ENCODE measurements at places on chromosomes 5 and 9.

- no peak for DNase-seq
Observed at GRCh38 chr5:79133121-79133656, 21.6 kb downstream of the BHMT start.

DNA sequence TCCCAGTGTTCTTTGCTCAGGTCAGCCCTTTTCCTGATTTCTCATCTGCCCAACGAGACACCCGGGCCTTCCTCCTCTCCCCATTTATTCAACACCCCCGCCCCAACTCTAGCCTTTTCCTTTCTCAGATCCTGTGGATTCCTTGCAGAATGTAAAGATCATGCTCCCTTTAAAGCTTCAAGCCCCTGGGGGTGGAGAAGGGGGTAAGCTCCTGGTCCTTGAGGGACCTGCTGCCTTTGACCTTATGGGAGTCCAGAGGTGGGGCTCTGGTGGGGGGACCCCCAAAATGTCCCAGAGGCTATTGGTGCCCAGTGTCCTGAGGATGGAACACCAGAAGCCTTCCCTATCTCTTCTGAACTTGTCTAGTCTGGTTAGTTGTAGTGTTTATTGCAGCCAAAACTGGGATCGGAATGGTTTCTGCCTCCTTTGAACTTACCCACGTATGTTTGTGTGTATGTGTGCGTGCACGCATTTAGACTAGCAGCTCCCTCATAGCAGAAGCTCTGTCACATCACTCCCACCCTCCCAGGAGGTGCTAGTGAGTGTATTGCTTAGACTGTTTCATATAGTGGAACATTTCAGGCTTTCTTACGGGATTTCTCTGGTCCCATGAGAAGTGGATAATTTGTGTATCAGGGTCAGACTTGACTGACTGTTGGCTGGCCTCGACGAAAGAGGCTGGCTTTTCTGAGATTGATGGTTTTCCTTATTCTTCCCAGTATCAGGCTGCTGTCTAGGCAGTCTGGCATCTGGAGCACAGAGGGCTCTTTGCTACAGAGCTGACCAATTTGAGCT lies 1.1 kb downstream of the GALNT10 start:
- DNase-seq: no peak

GRCh38 chr5:138661991-138662434 lies 86.8 kb upstream of the HSPA9 start:
- no peak for DNase-seq

- DNase-seq: no peak
Observed at GRCh38 chr9:4277531-4277991, 22.3 kb downstream of the GLIS3 start.

- no peak for DNase-seq
Observed at GRCh38 chr5:174097486-174098185, 52.1 kb downstream of the NSG2 start.

- no peak for DNase-seq
Observed at GRCh38 chr9:70616228-70616990, 202.0 kb upstream of the KLF9 start.

DNA sequence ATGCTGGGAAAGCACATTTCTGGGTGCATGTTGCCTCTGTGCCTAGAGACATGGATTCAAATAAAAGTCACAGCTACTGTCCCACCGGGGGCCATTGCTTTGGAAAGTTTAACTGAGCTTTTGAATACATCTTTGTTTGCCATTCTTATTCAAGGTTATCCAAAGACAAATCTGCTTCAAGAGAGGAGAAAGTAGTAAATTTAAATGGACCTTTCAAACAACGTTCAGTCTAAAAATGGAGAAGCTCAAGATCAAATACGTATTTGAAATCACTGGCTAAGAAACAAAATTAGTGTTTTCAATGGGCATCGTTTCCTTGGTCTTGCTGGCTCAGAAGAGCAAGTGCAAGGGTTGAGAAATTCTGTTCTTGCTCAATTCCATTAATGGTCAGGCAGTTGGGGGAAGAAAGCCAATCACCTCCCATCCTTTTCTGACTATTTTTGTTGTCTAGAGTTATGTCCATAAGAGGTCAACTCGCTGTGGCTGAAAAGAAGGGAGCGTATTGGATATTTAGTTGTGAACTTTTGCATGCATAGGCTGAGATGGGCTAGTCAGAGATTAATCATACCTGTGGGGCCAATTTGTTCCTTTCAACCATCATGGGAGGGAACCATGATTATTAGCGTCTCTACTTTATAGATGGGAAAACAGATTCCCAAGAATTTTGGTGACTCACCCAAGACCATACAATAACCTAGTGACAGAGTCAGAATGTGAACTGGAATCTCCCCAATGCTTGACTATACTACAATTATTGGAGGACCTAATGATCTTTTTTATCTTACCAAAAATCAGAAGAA lies 276.2 kb upstream of the TNC start:
- DNase-seq: no peak

GRCh38 chr9:89234205-89235067 lies 55.8 kb upstream of the SHC3 start:
- no peak for DNase-seq

- no peak for DNase-seq
Observed at GRCh38 chr5:110815916-110816605, 77.3 kb downstream of the SLC25A46 start.

DNA sequence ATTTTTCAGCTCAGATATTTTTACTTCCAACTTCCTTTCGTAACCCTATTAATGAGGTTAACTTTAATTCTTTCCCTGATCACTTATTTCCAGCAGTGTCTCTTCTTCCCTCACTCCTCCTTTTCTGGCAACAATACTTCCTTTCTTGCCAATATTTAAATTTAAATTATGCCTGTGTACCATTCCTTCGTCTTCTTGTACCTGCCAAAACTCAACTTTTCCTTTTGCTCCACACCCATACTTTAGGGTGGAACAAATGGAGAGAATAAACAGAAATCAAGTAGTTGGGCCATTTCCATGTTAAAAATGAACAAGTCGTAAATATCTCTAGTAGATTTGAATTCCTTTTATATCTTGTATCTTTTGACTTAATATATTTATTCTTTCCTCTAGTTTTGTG lies 66.0 kb downstream of the FER start:
- no peak for DNase-seq

DNA sequence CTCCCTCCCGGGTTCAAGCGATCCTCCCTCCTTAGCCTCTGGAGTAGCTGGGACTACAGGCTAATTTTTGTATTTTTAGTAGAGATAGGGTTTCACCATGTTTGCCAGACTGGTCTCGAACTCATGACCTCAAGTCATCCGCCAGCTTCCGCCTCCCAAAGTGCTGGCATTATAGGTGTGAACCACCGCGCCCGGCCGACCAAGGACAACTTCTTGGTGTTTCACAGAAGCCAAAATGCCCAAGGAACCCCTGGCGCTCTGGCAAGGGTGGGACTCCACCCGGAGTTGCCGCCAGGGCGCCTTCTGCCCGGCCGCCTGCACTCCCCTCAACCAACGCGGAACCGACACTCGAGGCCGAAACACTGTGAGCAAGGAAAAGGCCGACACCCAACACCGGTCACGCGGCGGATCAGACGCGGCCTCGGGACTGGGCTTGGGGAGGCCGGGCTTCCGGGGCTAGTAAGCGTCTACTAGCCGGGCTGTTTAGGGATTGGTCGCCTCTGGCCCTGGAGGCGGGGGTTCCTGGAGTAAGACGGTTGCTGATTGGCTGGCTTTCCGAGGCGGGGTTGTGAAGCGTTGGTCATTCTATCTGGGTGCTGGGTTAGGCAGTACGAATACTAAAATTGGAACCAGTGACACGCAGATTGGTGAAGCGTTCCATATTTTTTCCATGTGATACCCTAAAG lies 7.7 kb upstream of the CFAP157 start:
- peak; percentile 88 for DNase-seq

DNA sequence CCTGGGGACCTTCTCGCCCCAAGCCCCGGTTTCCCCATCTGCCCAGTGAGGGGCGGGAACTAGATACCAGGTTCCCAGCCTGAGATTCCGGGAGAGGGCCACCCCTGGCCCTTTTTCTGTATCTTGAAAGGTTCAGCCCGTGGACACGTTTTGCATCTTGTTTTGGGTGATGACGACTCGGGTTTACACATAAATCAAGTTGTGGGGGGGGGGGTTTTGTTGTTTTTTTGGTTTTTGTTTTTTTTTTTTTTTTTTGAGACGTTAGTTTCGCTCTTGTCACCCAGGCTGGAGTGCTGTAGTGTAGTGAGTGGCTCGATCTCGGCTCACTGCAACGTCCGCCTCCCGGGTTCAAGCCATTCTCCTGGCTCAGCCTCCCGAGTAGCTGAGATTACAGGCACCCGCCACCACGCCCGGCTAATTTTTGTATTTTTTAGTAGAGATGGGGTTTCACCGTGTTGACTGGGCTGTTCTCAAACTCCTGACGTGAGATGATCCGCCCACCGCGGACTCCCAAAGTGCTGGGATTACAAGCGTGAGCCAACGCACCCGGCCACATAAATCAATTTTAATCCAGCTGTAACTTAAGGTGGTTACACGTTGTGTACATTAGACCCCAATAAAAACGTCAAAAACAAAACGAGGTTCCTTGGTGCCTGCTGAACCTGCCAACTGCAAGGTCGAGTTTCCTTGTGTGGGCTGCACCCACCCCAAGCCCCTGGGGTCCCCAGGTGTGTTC lies 1.1 kb upstream of the BRD3 start:
- no peak for DNase-seq

DNA sequence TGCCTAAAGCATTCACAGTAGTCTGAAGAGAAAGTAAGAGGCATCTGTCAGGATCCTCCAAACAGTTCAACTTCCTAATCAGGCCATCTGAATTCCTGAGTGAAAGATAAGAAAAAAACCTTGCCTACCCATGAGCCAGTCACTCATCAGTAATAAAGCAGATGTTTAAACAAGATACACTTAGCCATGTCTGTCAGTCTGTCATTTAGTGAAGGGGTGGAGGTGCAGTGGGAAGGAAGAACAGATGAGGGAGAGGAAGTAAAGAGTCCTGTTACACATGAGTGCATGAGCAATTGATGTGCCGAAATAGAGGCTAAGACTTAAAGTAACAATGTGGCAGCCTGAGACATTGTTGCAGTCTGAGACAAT lies 29.9 kb upstream of the DMRTA1 start:
- DNase-seq: no peak

DNA sequence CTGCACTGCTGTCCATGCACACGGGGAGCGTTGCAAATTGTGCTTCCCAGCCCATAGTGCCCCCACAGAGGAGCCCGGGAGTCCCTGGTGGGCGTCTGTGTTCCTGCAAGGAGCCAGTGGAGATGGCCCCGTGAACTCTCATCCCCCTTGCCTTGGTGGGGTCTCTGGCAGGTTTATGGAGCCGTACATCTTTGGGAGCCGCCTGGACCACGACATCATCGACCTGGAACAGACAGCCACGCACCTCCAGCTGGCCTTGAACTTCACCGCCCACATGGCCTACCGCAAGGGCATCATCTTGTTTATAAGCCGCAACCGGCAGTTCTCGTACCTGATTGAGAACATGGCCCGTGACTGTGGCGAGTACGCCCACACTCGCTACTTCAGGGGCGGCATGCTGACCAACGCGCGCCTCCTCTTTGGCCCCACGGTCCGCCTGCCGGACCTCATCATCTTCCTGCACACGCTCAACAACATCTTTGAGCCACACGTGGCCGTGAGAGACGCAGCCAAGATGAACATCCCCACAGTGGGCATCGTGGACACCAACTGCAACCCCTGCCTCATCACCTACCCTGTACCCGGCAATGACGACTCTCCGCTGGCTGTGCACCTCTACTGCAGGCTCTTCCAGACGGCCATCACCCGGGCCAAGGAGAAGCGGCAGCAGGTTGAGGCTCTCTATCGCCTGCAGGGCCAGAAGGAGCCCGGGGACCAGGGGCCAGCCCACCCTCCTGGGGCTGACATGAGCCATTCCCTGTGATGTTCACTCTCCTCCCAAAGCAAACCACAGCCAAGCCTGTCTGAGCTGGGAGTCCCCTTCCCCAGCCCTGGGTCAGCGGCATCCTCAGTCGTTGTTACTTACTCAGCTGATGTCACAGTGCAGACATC lies 3.1 kb downstream of the MRPS2 start:
- no peak for DNase-seq

DNA sequence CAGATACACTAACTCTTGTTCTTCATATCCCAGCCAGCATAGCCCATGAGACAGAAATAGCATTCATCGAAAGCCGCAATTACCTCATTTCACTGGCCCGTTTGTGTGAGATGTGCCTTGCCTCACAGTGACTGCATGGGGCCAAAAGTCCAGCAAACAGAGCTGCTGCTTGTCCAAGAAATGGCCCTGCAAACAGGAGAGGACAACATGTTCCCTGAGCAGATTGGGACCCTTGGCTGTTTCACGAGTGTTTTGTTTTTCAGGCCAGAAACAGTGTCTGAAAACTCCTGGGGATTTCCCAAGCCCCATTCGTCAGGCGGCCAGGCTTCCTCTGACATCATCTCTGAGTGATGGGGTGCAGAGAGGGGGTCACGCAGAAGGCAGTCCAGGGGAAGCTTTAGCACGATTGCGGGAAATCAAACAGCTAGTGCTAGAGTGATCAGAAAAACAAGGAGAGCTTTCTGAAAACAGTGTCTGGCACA lies 503.6 kb upstream of the PAPPA start:
- no peak for DNase-seq

DNA sequence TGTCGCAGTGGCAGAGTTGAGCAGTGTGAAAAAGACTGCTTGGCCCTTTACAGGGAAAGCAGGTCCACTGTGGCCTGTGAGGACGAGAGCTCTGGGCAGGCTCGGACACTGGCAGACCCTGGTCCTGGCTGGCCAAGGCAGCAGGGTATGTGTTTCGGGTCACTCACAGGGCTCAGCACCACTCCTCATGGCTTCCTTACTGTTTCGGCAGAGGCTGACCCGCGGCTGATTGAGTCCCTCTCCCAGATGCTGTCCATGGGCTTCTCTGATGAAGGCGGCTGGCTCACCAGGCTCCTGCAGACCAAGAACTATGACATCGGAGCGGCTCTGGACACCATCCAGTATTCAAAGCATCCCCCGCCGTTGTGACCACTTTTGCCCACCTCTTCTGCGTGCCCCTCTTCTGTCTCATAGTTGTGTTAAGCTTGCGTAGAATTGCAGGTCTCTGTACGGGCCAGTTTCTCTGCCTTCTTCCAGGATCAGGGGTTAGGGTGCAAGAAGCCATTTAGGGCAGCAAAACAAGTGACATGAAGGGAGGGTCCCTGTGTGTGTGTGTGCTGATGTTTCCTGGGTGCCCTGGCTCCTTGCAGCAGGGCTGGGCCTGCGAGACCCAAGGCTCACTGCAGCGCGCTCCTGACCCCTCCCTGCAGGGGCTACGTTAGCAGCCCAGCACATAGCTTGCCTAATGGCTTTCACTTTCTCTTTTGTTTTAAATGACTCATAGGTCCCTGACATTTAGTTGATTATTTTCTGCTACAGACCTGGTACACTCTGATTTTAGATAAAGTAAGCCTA lies 15.7 kb downstream of the SQSTM1 start:
- no peak for DNase-seq
